ENCODE measurements at places on chromosomes 1 and 21. TPM values are rescaled to one million over a fixed set of nuclear protein-coding genes. Genes with fewer than 3 reads are reported as not detected.

Gene OR2L5
- total RNA-seq = not detected

Gene MIXL1
- not detected for total RNA-seq

Gene ZBTB37
- 5.6 TPM for total RNA-seq

Gene KIF26B
- 2.1 TPM for total RNA-seq

Gene UTS2
- not detected for total RNA-seq

Gene PMF1
- 210 TPM for total RNA-seq

Gene FLG2
- not detected for total RNA-seq

Gene RGS13
- total RNA-seq = not detected

Gene FCRL6
- total RNA-seq = not detected

Gene GRIK1
- not detected for total RNA-seq

Gene C1orf87
- total RNA-seq = not detected

Gene FMO1
- not detected for total RNA-seq

Gene CFHR3
- 0.03 TPM for total RNA-seq

Gene RNF207
- 6.3 TPM for total RNA-seq

Gene TMEM52
- not detected for total RNA-seq

Gene MCOLN3
- total RNA-seq = 19.3 TPM

Gene MEF2D
- 14.6 TPM for total RNA-seq

Gene PARS2
- 4.1 TPM for total RNA-seq
